Panc1 (cell line): ENCODE measurements at places on chromosomes 6 and 20. TPM values are rescaled to one million over a fixed set of nuclear protein-coding genes. Genes with fewer than 3 reads are reported as not detected.

The KIF25 gene
- total RNA-seq: 0.44 TPM

DNA sequence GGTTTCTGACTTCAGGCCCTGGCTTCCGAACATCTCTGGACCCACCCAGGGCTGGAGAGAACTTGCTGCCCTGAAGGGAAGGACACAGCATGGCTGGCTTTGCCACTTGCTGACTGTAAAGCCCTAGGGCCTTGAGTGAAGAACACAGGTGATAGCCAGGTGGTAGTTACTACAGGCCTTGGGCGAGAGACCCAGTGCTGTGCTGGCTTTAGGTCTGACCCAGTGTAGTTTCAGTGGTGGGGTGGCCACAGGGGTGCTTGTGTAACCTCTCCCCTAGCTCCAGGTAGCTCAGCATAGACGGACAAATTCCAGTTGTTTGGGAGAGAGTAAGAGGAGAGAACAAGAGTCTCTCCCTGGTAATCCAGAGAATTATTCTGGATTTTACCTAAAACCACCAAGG is 27.1 kb downstream of the NCOA6 start:
- no peak overlapping the region for H3K27ac ChIP-seq
- no peaks in the 10 kb centered on the region for H3K36me3 ChIP-seq
- H3K27me3 ChIP-seq: no peaks in the 10 kb centered on the region
- no peak for DNase-seq
- no peaks in the 10 kb centered on the region for H3K4me1 ChIP-seq

- H3K4me3 ChIP-seq: no peak overlapping the region
- H3K36me3 ChIP-seq: no peaks in the 10 kb centered on the region
- DNase-seq: no peak
- H3K4me1 ChIP-seq: peaks cover 16% of the 10 kb centered on the region
- no peaks in the 10 kb centered on the region for H3K27me3 ChIP-seq
These were observed 4.6 kb downstream of the KCNK15 start for GRCh38 chr20:44750081-44750805.

The SAMD3 gene
- total RNA-seq: not detected

GRCh38 chr6:30162265-30163089 is 869 bp upstream of the TRIM15 start:
- DNase-seq: no peak
- peak overlapping the region; percentile 52 for H3K4me3 ChIP-seq
- peaks cover 6% of the 10 kb centered on the region; the same call in 1 of the 2 replicates for H3K27me3 ChIP-seq

The IBTK gene
- 73.2 TPM for total RNA-seq

GRCh38 chr6:8494730-8495129 is 59.4 kb upstream of the SLC35B3 start:
- H3K27me3 ChIP-seq: 0 out of 2 replicates have a peak, but pooled peaks cover 2% of the 10 kb centered on the region
- no peak overlapping the region for H3K4me3 ChIP-seq
- H3K36me3 ChIP-seq: no peaks in the 10 kb centered on the region
- no peak overlapping the region for H3K27ac ChIP-seq

GRCh38 chr6:223136-223535 is 69.2 kb upstream of the DUSP22 start:
- no peaks in the 10 kb centered on the region for H3K36me3 ChIP-seq
- H3K4me1 ChIP-seq: no peaks in the 10 kb centered on the region

DNA sequence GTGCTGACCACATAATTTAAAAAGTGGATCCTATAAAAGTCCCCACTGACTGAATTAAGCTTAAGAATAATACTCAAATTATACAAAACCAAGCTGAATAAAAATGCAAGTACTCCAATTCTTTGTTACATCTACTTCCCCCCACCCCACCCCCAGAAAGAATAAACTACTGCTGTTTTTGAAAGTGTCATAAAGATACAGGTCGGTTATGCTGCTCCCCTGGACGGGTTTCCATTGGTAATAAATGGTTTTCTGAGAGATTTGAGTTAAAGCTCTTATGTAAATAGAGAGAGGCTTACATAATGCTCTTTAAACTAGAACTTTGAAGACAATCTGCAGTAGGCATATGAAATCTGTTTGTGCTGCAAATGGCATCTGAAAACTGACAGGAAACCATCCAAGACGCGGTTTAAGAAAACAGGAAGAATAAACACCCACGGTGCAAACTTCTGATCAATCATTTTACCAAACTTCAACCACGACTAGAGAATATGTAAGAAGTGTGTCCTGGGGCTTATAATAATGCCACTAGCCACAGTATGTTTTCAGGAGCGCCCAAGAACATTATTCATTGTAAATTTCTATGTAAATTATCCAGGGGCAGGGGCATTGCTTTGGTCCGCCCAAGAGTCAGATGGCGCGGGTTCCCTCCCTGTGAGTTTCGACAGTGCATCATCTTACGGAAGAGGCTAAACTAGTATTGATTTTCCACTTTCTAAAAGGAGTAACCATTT is 10.8 kb upstream of the POU3F2 start:
- no peak for DNase-seq
- H3K27me3 ChIP-seq: peaks cover 41% of the 10 kb centered on the region
- no peaks in the 10 kb centered on the region for H3K4me1 ChIP-seq
- no peak overlapping the region for H3K27ac ChIP-seq
- H3K4me3 ChIP-seq: no peak overlapping the region

The PLN gene
- total RNA-seq: not detected

DNA sequence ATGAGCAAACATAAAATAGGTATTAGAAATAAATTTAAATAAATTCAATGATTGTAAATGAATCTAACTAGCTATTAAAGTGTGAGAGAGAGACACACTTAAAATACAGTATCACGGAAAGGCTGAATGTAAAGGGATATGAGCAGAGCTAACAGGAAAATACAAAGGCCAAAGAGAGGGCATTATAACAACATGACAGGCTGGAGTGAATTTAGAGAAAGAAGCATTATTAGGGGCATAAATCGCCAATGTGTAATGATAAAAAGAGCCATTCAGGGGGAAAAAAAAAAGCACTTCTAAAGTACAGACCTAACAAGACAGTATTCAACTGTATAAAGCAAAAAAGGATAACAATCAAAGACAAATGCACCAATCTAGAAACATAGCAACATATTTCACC is 28.1 kb downstream of the DACT2 start:
- peaks cover 24% of the 10 kb centered on the region for H3K27me3 ChIP-seq
- H3K4me3 ChIP-seq: no peak overlapping the region
- H3K4me1 ChIP-seq: no peaks in the 10 kb centered on the region
- no peaks in the 10 kb centered on the region; the same call in 1 of the 2 replicates for H3K36me3 ChIP-seq
- no peak for DNase-seq

The CDK19 gene
- total RNA-seq: 48.4 TPM

The RSPO3 gene
- not detected for total RNA-seq

DNA sequence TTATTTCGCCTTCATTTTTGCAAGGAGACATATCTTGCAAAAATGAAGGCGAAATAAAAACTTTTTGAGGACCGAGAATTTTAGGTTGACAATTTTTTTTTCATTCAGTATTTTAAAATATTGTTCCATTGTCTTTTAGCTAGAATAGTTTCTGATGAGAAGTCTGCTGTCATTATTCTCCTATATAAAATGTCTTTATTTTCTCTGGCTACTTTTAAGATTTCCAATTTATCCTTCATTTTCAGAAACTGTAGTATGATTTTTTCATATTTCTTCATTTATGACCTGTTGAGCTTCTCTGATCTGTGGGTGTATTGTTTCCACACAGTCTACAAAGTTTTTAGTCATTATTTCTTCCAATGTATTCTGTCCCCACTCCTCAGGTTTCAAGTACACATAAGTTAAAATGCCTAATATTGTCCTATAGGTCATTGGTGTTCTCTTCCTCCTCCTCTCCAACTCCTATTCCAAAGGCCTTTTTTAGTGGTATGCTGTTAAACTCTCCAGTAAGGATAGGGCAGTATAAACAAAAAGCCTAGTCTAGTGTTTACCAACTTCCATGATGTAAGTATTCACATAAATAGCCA is 15.7 kb downstream of the AHI1 start:
- DNase-seq: no peak
- no peak overlapping the region for H3K4me3 ChIP-seq
- no peaks in the 10 kb centered on the region for H3K4me1 ChIP-seq
- H3K27me3 ChIP-seq: no peaks in the 10 kb centered on the region

The SLC2A10 gene
- 1.6 TPM for total RNA-seq

DNA sequence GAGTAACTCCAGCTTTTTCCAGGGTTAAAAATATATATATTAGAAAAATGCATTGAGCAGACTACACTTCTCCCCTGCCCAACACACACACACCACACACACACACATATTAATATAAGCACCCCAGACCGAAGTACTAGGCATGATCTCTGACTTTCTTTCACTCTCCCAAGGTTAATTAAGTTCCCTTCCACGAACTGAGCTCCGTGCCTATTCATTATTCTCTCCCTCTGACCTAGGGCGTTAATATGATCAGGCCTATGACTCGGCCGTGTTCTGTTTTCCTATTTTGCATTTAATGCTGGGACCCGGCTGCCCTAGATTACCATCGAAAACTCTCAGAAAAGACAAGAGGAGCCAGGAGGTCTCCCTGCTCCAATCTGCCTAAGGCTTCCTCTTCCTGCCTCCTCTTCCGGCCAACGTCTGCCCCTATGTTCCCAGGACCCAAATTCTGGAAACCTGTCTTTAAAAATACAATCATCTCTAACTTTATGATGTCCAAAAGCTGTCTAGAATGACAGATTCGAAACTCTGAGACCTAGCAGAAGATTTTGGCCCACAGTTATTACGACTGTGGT is 6.1 kb upstream of the POU3F2 start:
- no peak overlapping the region for H3K27ac ChIP-seq
- H3K4me1 ChIP-seq: peaks cover 9% of the 10 kb centered on the region; the same call in 1 of the 2 replicates
- no peaks in the 10 kb centered on the region for H3K36me3 ChIP-seq

The LY6G6C gene
- 0.23 TPM for total RNA-seq

The MEI4 gene
- total RNA-seq: 0.05 TPM

The PPP1R14C gene
- not detected for total RNA-seq

The F13A1 gene
- total RNA-seq: 0.26 TPM

GRCh38 chr20:31764641-31765305 is 25.7 kb downstream of the TPX2 start:
- no peak for DNase-seq
- no peaks in the 10 kb centered on the region for H3K4me1 ChIP-seq
- H3K27me3 ChIP-seq: no peaks in the 10 kb centered on the region
- H3K27ac ChIP-seq: no peak overlapping the region

DNA sequence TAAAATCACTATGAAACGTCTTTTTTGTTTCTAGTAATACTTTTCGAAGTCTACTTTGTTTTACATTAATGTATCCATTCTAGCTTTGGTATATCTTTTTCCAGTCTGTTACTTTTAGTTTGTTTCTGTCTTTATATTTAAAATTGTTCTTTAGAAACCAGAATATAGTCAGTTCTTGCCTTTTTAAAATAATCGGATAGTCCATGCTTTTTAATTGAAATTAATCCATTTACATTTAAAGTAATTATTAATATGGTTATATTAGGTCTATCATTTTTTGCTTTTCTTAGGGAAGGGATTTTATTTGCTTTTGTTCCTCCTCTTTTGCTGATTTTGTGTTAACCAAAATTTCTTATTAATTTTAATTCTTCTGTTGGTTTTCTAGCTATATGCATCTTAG is 23.7 kb downstream of the CDYL start:
- no peak for DNase-seq
- H3K4me3 ChIP-seq: no peak overlapping the region
- H3K4me1 ChIP-seq: no peaks in the 10 kb centered on the region; the same call in 1 of the 2 replicates
- no peaks in the 10 kb centered on the region for H3K36me3 ChIP-seq

DNA sequence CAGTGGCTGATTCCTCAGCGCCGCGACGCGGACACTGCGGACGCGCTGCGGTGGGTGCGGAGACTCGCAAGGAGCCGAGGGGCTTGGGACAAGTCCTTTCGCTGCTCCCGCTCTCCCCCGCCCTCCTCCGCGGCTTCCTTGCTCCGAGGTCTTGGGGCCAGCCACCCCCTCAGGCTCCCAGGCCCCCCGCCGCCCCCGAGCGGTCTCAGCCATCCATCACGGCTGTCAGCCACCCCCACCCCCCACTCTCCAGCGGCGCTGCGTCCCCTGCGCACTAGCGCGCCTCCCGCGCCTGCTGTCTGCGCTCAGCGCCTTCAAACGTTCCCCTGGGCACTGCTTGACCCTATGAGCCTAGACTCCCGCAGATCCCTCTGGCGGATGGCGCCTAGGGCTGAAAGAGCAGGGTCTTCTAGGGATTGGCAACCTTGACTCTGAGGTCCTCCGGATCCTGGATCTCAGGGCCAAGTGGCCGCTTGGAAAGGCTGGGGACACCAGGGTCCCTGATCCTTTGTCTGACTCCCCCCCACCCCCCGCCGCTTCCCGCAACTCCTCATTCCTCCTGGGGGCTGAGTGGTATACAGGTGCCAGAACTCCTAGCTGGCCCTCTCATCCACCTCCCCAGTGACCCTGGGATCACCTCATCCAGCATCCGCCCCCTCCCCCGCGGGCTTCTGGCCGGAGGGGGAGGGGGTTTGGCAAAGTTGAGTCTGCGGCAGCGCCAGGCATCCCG is 1.4 kb downstream of the SLC12A5 start:
- no peak for DNase-seq
- H3K4me3 ChIP-seq: no peak overlapping the region
- H3K36me3 ChIP-seq: no peaks in the 10 kb centered on the region
- no peaks in the 10 kb centered on the region; the same call in 1 of the 2 replicates for H3K4me1 ChIP-seq
- no peak overlapping the region for H3K27ac ChIP-seq

GRCh38 chr20:3041854-3042409 is 1.5 kb upstream of the GNRH2 start:
- no peak overlapping the region for H3K27ac ChIP-seq
- peaks cover 8% of the 10 kb centered on the region; the same call in 1 of the 2 replicates for H3K4me1 ChIP-seq
- H3K36me3 ChIP-seq: peaks cover 2% of the 10 kb centered on the region; the same call in 1 of the 2 replicates
- DNase-seq: no peak
- no peaks in the 10 kb centered on the region for H3K27me3 ChIP-seq

DNA sequence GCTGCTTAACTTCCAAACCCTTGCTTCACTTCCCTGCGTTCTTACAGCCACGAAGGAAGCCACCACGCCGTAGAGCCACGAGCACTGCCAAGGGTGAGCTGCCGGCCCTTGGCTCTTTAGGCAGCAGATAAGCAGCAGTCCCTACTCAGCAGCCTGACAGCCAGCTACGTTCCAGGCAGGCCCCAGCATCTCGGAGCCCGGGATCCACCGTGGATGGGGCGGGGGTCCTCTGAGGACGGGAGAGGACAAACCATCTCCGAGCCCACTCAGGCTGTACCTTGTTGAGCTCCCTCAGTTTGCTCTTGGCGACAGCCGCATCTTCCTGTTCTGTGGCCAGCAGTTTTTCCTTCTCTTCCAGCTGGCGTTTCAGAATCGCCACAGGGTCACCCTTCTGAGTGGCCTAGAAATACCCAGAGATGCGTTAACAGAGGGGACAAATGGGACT is 40.5 kb downstream of the RRBP1 start:
- H3K27ac ChIP-seq: no peak overlapping the region
- no peak overlapping the region for H3K4me3 ChIP-seq
- no peaks in the 10 kb centered on the region for H3K27me3 ChIP-seq
- peaks cover 24% of the 10 kb centered on the region for H3K4me1 ChIP-seq
- no peak for DNase-seq

The PCK1 gene
- total RNA-seq: 0.21 TPM

DNA sequence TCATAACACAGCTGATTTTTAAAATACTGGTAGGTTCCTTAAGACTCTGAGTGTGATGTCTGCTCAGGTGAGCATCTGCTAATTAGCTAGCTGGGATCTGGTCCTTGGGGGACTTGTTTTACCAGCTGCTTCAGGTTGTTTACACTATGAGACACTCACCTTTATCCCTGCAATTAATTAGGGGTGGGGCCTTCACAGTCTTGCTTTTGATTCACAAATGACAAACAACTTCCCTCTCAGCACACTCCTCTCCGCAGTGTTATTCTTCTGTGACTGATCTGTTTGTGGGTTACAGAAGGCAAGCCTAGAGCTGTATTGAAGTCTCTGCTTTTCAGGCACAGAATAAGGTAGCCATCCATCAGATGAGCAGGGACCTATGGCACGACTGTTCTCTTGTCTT is 62.0 kb upstream of the CD83 start:
- H3K4me1 ChIP-seq: no peaks in the 10 kb centered on the region
- no peak overlapping the region for H3K4me3 ChIP-seq
- H3K36me3 ChIP-seq: no peaks in the 10 kb centered on the region
- no peaks in the 10 kb centered on the region for H3K27me3 ChIP-seq
- H3K27ac ChIP-seq: no peak overlapping the region
